ENCODE measurements at places on chromosomes 11 and 22.

DNA sequence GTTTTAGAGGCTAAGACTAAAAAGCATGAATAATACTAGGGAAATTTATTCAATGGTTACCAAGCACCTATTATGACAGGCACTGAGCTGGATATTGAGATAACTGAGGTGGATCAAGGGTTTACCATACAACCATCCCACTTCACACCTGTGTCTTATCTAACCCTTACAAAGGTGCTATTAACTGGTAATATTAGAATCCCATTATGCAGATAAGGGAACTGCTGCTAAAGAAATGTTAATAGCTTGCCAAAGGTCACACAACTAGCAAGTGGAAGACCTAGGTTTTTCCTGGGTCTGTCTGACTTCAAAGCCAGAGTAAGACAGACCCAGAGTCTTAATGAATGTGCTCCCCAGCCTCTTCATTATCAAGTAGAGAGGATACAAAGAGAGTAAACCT, 21.1 kb upstream of the VSTM5 start:
- no peak for DNase-seq

GRCh38 chr22:22685586-22685985, 41.2 kb downstream of the GGTLC2 start:
- DNase-seq = no peak

GRCh38 chr11:19374151-19374569, 133.4 kb upstream of the E2F8 start:
- DNase-seq = no peak

- no peak for DNase-seq
Measured at GRCh38 chr11:77422687-77423086, 51.2 kb downstream of the PAK1 start.

DNA sequence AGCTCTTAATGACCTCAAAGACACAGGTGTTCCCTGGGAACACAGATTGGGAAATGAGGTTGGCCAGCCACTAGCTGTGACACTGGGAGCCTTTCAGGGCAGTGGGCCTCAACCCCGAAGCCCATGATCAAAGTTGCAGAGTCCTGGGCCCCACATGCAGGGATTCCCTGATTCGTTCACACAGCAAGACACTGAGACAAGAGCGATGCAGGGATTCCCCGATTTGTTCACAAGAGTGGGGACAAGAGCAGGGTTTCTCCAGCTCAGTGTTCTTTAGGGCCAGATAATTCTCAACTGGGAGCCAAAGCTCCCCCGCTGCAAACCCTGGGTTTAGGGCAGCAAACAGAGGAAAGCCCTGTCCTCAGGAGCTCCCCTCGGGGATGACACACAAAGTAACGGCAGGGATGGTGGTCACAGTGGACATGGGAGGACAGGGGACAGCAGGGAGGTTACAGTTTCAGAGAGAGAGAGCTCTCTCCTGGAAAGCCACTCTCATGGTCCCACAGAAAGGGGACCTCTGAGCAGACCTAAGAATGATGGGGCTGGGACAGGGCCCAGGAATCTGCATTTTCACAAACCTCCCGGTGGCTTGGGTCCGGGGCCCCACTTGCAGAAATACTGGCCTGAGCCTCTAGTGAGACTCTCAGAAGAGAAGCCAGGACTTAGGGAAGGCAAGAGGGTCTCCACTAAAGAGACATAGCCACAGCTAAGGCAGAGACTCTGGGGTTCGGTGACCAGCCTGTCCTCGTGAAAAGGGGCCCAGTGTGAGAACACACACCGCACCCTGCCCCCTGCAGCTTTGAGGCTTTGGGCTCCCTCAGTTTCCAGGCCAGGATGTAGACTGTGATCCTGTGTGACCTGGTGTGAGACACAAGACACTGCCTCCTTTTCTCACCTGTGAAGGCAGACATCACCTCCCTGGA, 7.4 kb upstream of the GNAZ start:
- DNase-seq = no peak

- DNase-seq = peak; percentile 72
Measured at GRCh38 chr11:111148121-111148520, 97.4 kb upstream of the POU2AF2 start.

GRCh38 chr11:15941206-15941770, 415.1 kb downstream of the SOX6 start:
- no peak for DNase-seq

- no peak for DNase-seq
Measured at GRCh38 chr11:73542175-73542574, 55.7 kb downstream of the FAM168A start.

DNA sequence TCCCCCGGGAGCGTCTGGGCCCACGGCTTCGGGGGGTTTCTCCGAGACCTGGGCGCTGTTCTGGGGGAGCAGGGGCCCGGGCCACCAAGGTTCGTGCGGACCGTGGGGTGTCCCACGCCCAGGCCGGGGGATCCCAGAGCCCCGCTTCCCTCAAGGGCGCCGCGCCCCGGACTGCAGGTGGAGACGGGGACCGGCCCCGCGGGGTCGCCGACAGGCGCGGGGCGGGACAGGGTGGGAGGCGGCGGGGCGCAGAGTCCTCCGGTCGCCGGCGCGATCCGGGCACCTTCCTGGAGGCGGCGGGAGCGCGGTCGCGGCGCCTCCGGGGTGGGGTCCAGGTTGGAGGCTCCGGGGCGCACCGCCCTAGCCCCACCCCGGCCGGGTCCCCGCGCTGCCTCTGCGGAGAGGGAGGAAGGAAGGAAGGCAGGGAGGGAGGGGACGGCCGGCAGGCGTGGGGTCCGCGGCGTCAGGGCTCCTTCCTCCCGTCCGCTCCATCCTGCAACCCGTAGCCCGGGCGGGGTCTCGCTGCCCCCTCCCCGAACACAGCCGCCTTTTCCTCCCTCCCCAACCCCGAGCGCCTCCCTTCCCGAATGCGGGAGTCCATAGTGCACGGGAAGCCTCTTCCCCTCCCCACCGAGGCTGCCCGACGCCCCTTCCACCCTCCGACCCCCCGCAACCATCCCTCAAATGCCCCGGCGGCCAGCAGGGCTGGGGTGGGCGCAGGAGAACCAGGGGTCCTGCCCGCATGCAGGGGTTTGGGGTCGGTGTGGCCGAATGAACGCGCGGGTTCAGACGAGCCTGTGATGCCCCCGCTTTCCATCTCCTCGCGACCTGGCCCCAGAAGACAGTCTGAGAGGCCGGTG, 4.3 kb upstream of the ZBED4 start:
- no peak for DNase-seq

- DNase-seq = no peak
Measured at GRCh38 chr11:47778878-47779483, 11.8 kb upstream of the FNBP4 start.

DNA sequence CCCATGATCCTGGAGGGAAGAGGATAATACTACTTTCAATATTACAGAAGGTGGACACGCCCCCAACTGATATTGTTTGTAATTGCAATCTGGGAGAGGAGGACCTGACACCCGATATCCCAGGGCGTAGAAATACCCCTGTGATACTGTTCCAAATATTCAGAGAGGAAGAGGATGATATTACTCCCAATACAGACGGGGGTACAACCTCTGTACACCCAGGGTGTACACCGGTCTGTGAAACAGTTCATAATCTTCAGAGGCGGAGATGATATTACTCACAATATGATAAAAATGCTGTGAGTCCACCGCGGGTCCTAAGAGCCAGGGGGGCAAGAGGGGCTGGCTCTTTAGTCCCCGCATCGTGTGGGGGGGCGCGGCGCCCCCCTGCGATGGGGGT, 57.2 kb upstream of the ALDH3B2 start:
- peak; percentile 33 for DNase-seq

- no peak for DNase-seq
Measured at GRCh38 chr11:59218893-59219292, 6.2 kb upstream of the MPEG1 start.

DNA sequence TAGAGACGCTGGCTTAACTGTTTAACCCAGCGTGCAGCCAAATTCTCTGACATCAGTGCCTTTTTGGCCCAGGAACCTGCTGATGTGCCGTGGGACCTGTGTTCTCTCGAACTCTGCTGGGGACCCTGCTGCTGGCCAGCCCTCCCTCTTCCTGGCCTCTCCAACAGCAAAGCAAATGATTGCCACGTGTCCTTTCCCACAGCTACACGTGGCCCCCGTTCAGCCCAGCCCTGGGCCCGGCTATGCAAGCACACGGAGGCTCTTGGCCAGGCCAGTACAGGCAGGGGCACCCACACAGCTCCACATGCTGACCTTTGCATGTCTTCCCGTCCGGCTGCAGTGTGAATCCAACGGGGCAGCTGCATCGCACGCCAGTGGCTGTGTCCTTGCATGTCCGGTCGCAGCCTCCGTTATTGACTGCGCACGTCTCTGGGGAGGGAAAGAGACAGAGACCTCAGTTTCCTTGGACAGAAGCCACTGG, 51.6 kb upstream of the TTLL12 start:
- no peak for DNase-seq

GRCh38 chr22:42035256-42035655, 35.4 kb downstream of the NAGA start:
- DNase-seq = no peak

DNA sequence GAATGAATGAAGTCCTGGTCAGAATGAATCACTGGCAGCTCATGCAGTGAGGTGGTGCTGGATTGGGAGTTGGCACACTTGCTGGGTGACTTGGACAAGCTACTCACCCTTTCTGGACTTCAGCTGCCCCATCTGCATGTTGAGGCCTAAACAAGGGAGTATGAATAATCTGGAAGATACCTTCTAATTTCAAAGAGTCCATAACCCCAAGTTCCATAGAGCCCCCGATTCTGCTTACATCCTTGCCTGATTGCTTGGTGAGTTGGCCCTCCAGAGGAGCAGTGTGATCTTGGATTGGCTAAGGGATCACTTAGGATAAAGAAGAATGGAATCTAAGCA, 18.3 kb upstream of the ACCSL start:
- no peak for DNase-seq

GRCh38 chr11:36041988-36042611, 98.2 kb downstream of the LDLRAD3 start:
- DNase-seq = peak; percentile 27

GRCh38 chr11:118661425-118662301, 17.8 kb downstream of the TREH start:
- no peak for DNase-seq

GRCh38 chr22:35231585-35232084, 25.7 kb upstream of the HMGXB4 start:
- DNase-seq = peak; percentile 88

GRCh38 chr11:2794968-2795322, 90.6 kb downstream of the CDKN1C start:
- DNase-seq = no peak

DNA sequence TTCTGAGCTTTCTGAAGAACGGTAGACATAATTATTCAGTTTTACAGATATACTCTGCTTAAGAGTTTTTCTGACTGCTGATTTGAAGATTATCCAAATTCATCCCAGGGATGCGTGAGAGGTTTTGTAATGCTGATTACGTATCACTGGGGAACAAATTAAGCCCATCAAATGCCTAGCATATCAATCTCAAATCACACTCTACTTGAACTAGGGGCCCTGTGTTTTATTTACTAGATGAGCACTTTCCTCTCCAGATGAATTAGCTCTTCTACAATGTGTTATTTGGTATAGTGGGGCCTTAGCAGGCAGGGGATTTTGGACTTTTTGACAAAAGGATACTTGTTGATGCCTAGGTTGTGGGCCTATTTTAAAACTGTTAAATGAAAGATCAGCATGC, 177.9 kb downstream of the JRKL start:
- DNase-seq = no peak

DNA sequence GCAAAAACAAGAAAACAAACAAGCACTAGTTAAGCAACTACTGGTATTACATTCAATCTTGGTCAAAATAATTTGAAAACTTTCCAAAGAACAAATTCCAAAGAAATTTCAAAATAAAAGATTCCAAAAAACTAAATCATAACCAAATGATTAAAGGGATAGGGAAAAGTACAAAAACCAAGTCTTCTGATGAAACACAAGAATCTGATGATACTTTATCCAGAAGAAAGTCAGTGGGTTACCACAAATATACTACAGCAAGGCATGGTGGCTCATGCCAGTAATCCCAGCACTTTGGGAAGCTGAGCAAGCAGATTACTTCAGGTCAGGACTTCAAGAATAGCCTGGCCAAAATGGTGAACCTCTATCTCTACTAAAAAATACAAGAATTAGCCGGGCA, 59.1 kb downstream of the NUP98 start:
- no peak for DNase-seq

All from NCI-H2171 treated with DMSO at 0.1 percent for 48 hours (cell line).